CD4-positive, alpha-beta T cell treated with Interferon gamma for 1 hour (primary cell): ENCODE measurements at places on chromosomes 3 and 15.

GRCh38 chr15:95922431-95922830, 408.1 kb upstream of the NR2F2 start:
- no peak for DNase-seq

DNA sequence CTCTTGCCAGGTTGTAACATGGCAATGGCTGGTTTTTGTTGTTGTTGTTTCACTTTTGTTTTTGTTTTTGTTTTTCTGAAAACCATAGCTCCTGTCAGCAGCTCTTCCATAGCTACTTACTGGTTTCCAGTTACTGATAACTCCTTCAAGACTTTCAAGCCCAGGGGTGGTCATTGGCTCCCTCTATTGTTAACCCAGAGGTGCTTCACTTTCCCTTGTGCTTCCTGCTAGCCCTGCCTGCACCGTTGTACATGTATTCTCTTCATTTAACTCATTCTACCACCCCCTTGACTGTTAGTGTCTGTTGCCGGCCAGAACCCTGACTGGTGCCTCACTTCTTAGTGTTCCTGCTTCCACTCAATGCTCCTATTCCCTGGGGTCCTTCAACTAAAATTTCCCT, 4.2 kb upstream of the TRAT1 start:
- DNase-seq = peak; percentile 63

GRCh38 chr3:30602946-30603345, 3.5 kb upstream of the TGFBR2 start:
- DNase-seq = no peak

GRCh38 chr3:43620831-43621655, 768 bp downstream of the ANO10 start:
- no peak for DNase-seq

GRCh38 chr3:189586941-189587663, 44.1 kb upstream of the TP63 start:
- no peak for DNase-seq

GRCh38 chr15:84690342-84690741, 25.6 kb downstream of the SEC11A start:
- DNase-seq = peak; percentile 5

DNA sequence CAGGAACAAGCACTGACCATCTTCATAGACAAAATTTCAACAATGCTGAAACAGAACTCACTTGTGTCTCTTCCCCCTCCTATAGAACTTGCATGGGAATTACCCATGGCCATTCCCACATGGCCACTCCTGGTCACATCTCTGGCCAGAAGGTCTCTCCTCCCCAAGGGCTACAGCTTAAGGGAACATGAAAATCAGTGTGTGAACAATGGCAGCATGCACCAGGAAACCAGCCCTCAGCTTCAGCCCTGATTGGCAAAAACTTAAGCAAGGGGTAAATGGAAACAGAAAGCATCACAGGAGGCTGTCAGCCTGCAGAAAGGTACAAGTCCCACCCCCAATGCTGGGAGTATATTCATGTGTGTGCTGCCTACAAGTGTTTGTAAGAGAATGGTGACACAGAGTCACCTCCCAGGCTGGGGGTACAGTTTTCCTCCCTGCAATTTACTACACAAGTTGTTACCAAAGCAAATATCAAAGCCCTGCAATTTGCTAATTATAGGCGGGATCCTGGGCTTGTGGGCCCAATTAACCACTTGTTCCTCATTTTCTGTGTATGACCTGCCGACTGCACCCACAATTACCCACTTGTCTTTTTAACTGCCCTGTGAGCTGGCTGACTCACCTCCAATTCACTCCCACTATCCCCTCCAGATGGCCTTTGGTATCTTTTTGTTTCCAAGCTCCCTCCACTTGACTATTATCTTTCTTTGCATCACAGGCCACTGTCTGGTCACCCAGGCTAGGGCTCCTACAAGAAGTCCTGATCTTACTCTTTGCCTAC, 84.4 kb upstream of the HES1 start:
- DNase-seq = no peak

DNA sequence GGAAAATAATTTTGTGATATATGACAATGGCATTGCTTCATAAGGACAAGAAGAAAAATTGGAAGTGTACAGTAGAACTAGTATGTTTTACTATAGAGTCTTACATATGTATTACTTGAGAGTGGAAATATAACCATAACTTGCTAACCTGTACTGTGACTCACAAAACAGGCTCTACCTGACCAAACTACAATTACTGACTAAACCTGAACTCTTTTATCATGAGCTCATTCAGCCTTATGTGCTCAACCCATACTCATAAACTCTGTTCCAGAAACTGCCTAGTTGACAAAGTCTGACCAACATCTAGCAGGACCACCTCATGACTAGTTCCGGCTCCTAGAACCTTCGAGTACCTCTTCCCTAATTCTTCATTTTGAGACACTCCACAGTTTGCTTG, 6.3 kb downstream of the CDIN1 start:
- DNase-seq = no peak

GRCh38 chr3:150169330-150169940, 198.7 kb upstream of the PFN2 start:
- DNase-seq = no peak

DNA sequence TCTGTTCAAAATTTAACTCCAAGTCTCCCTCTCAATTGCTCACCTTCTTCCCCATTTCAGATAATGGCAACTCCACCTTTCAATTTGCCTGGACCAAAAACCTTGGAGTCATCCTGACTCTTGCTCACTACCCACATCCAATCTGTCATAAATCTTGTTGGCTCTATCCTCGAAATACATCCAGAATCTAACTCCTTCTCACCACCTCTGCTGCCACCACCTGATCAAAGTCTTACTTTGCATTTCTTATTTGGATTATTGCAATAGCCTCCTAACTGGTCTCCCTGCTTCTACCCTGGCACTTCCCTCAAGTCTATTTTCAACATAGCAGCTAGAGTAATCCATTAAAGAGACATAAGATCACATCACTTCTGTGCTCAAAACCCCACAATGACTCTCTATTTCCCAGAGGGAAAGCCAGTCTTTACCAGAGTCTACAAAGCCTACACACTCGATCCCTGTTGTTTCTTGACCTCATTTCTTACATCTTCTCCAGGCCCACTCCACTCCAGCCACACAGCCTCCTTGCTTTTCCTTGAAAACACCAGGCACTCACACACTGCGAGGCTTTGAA, 86.6 kb downstream of the GPR156 start:
- no peak for DNase-seq

DNA sequence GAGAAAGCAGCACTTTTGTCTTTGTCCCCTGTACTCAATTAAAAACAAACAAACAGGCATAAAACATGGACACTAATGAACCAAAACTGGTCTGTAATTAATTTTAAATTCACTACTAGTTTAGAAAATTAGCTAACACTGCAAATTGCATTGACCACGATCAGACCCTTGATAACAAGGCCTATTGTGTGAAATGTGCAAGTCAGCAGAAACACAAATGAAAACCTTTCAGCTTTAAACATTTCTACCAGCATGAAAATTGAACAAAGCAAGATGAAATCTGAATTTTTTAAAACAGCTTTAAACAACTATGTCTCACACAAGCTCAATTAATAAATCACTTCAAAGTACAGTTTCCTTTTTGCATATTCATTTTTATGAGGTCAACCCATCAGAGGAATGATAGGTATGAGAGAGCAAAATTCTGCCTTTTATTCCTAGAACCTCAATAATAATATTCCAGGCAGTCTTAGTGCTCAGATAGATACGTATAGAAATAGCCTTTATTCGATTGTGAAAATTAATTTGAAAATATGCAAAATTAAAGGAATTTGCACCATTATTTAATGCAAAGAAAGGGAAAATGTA, 27.0 kb upstream of the CHMP2B start:
- DNase-seq = no peak

- no peak for DNase-seq
Observed at GRCh38 chr3:186536883-186537844, 7.0 kb downstream of the CRYGS start.

- DNase-seq = no peak
Observed at GRCh38 chr3:168532135-168532534, 436.4 kb upstream of the GOLIM4 start.

- DNase-seq = no peak
Observed at GRCh38 chr3:12522721-12523120, 22.6 kb downstream of the MKRN2OS start.

DNA sequence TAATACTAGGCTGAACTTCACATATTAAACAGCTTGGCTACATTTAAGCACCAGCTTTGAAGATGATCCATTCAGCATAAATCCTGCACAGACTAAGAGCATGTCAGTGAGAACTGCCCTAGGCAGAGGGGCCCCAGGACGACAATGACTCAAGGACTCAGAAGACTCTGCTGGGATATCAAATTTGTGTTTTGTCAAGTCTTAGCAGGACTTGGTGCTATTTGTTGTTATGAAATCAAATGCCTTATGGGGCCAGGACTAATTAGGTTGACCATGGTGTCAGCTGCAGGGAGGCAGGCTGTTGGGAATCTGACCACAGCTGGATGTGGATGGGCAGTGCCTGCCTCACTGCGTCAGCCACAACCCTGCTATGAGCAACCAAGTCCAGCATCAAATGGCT, 91.8 kb downstream of the RYR3 start:
- DNase-seq = no peak

- DNase-seq = no peak
Observed at GRCh38 chr3:109803274-109803673, 465.9 kb upstream of the DPPA4 start.

DNA sequence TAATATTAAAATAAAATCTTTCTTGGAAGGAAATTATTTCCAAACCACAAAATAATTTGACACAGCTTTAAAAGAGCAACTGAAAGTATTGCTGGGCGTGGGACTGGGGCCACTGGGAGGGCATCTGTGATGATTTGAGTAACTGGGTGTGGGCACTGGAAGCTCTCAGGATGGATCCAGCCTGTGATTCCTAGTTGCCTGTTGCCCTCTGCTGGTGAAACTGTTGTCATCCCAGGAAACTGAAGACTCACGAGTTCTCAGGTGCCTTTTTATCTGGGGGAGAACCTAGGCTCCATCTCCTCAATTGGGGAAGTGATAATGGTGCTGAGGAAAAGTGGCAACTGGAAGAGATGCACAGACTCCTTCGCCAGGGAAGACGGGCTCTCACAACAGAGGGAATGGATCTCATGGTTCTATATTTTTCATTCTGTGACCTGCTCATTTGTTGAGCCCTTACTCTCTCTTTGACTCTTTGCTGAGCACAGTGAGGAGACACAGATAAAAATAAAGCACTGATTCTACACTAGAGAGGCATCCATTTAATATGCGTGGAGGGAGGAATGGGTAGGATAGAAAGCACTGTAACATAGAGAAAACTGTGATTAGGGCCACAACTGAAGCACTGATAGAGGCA, 61.6 kb downstream of the TPRG1 start:
- no peak for DNase-seq

DNA sequence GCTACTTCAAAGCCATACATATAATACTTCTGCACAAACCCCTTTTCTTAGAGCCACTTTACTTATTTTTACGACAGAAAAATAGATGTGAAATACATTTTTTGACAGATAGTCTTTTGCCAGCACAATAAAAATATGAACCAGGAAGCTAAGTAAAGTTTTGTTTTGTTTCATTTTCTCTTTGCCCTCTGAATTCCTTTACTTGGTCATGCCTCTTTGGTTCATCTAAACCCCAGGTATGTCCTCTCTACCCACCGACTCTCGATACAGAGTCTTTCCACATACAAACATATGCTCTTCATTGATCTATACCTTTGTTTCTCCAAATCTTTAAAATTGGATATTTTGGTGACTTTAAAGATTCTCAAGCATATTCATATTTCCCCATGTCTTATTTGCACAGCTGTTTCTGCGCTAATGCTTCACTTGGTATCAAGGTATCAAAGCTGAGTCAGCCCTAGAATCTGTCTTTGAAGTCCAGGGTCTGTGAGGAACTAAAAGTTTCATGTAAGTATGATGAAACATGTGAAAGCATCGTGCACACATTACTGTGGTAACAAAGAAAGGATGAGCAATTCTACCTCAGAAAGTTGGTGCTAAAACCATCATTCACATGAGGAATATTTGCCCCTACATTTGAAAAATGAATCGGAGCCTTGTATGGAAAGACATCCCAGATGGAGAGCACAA, 845.4 kb downstream of the NAALADL2 start:
- DNase-seq = no peak

DNA sequence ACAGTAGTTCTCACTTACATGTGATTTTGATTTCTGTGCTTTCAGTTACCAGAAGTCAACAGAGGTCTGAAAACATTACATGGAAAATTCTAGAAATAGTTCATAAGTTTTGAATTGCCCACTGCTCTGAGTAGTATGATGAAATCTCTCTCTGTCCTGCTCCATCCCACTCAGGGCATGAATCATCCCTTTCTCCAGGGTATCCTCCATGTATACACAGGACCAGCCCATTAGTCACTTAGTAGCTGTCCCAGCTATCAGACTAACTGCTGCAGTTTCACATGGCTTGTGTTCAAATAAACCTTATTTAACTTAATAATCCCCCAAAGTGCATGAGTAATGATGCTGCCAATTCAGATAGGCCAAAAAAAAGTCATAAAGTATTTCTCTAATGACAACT, 38.6 kb downstream of the EPHA3 start:
- no peak for DNase-seq

DNA sequence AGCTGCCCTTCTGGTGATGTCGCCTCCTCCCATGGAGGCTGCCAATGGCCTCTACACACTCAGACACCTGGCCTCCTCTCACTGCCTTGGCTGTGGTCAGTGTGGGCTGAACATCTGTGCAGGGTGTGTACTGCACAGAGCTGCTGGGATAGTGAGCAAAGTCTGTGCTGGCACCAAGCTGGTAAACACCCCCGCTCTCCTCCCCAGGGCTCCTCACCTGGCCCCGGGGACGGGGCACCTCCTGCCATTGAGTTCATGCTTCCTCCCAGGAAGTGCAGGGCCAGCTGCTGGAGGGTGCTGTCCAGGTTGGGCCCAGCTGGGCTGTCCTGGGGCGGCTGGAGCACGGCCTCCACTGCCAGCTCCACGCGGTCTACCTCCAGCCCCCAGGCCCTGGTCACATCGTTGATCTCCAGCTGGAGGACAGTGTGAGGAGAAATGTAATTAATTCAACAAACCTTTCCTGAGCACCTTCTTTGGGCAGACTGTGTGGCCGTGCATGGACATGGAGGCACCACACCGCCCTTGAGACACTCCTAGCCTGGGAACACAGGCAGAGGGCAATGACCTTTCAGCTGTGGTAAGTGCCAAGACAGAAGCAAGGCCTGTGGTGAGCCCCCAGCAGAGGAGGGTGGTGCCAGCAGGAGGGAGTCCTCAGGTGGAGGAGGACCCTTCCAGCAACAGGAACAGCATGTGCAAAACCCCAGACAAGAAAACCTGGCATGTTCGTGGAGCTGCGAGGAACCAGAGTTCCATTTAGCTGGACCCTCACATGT, 6.8 kb downstream of the STOML1 start:
- DNase-seq = no peak

- no peak for DNase-seq
Observed at GRCh38 chr3:45080824-45081223, 54.7 kb downstream of the CLEC3B start.

DNA sequence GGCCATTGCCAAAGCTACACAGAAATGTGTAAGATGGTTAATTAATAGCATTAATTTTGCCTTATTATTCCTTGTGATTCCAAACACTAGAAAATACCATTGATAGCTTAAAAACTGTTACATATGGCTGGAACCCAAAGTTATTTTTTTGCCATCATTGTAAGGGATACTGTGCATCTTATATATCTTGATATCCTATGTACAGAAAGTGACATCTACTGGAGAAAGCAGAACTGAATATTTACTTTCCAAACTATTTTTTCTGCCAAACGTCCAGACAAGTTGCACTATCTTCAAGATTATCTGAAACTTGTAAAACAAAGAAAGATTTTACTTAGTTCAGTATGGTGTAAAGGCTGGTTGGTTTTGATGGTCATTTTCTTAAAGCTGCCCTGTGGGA, 33.3 kb upstream of the MEIS2 start:
- DNase-seq = no peak
